Fibroblast of the conjunctiva (primary cell): ENCODE measurements at places on chromosomes 5 and 9.
A peak's percentile ranks its signal among the peaks of the same experiment; 100 is the strongest.

DNA sequence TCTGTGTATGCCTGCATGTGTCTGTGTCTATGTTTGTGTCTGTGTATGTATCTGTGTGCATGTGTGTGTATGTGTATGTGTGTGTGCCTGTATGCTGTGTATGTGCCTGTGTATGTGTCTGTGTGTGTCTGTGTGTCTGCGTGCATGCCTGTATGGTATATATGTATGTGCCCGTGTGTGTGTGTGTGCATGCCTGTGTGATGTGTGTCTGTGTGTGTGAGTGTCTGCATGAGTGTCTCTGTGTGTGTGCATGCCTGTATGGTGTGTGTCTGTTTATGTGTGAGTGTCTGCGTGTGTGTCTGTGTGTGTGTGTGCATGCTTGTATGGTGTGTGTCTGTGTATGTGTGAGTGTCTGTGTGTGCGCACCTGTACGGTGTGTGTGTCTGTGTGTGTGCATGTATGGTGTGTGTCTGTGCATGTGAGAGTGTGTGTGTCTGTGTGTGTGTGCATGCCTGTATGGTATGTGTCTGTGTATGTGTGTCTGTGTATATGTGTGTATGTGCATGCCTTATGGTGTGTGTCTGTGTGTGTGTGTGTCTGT is 137.1 kb upstream of the IRX2 start:
- no peak for DNase-seq

GRCh38 chr5:152089644-152090043 is 165.0 kb upstream of the GLRA1 start:
- DNase-seq = no peak

GRCh38 chr5:135193213-135194125 is 159.4 kb upstream of the PITX1 start:
- no peak for DNase-seq

DNA sequence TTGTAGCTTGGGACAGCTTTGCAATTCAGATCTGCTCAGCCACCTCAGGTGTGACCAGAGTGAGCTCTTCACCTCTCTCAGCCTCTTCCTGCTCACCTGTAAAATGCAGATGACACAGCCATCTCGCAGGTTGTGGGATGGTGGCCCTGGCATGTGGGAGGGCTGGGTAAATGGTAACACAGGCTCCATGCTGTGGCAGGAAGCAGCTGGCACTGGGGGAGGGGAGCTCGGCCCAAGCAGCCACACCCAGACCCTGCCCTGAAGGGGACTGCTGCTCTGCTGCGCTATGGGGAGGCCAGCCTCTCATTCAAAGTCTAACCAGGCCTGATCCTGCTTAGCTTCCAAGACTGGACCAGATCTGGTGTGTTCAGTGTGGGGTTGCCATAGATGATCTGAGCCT is 24.1 kb downstream of the PHF2 start:
- no peak for DNase-seq

DNA sequence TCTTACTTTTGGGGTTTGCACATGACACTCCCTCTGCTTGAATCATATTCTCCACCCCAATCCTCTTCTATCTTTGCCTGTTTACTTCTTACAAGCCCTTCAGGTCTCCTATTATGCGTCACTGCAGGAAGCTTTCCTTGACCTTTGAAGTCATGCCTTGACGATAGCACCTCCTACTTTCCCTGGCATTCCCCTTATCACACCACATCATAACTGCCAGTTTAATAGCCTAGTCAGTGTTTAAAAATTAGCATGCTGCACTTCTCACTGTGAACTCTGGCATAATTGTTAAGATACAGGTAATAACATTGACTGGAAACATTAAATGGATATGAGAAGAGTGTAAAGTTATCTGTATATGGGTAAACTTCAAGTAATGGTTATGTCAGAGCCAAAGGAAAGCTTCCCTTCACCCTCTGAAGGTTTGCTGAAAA is 37.1 kb upstream of the CEP120 start:
- DNase-seq = no peak

DNA sequence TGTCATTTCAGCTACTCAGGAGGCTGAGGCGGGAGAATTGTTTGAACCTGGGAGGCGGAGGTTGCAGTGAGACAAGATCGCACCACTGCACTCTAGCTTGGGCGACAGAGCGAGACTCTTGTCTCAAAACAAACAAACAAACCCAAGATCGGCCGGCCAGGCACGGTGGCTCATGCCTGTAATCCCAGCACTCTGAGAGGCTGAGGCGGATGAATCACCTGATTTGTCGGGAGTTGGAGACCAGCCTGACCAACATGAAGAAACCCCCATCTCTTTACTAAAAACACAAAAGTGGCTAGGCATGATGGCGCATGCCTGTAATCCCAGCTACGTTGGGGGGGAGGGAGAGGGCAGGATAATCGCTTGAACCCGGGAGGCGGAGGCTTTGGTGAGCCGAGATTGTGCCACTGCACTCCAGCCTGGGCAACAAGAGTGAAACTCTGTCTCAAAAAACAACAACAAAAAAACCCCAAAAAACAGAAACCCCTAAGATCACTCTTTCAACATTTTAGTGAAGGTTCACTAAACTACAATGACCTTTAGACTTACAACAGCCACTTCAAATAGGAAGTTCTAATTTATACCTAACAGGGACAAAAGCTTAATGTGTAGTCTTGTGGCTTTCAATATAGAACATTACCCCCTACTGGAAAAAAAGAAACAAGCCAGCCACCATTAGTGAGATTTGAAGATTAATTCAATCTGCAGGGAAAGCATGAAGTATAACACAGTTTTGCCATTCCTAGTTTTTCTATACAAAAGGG is 7.0 kb downstream of the HSPA9 start:
- DNase-seq = no peak

GRCh38 chr5:29702875-29703274 is 1490.6 kb upstream of the CDH6 start:
- no peak for DNase-seq

- DNase-seq = no peak
Observed at GRCh38 chr9:116693233-116693731, 6.2 kb downstream of the TRIM32 start.

GRCh38 chr9:136975644-136976043 is 1.7 kb upstream of the PTGDS start:
- DNase-seq = no peak

GRCh38 chr9:31364171-31364570 is 1020.3 kb upstream of the ACO1 start:
- no peak for DNase-seq

- DNase-seq = no peak
Observed at GRCh38 chr9:88995200-88995577, 3.9 kb downstream of the S1PR3 start.

- DNase-seq = no peak
Observed at GRCh38 chr5:117201001-117201400, 626.4 kb upstream of the SEMA6A start.

DNA sequence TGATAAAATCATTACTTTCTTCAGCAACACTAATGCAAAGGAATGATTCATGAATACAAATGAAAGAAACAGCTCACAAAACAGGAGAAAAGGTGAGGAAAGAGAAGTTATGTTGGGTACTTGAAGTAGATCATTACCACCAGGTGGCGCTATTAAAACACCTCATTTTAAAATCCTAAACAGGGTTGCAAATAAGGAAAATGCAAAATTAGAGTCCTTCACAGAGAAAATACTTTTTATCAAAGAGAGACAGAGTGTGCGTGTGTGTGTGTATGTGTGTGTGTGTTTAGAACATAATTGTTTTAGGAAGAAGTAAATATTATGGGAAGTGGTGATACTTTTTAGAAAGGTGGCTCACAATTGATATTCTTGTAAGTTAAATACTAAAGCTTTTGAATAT is 49.5 kb upstream of the CD180 start:
- peak; percentile 85 for DNase-seq

GRCh38 chr5:132561601-132562000 is 4.8 kb downstream of the RAD50 start:
- no peak for DNase-seq

DNA sequence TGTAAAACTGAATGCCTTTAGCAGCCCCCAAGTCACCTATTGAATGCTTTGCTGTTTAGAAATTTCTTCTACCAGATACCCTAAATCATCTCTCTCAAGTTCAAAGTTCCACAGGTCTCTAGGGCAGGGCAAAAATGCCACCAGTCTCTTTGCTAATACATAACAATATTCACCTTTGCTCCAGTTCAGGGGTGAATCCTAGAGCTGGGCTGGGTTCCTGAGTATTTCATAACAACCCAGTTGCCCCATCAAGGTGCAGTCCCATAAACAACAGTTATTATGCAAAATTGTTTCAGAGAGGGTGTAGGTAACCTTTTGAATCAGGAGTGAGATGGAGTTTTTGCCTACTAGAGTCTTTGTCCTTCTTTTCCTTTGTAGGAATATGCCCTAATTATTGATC is 19.0 kb upstream of the C1QTNF3 start:
- no peak for DNase-seq

DNA sequence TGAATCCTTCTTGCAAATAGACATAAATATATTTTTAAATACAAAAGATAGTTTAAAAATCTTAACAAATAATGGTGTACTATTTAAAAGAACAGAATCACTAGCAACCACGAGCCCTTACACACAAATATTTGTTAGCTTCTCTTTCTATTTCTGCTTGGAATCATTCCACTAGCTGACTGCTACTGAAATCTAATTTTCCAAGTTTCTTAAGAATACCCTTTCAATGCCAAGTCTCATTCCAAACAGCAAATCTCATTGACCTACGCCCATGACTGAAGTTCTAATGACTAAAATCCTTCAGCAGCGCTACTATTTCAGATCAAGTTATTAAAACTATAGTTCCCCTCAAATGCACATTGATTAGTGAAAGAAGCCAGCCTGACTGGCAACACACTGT is 13.2 kb upstream of the PPP1R2B start:
- DNase-seq = no peak

DNA sequence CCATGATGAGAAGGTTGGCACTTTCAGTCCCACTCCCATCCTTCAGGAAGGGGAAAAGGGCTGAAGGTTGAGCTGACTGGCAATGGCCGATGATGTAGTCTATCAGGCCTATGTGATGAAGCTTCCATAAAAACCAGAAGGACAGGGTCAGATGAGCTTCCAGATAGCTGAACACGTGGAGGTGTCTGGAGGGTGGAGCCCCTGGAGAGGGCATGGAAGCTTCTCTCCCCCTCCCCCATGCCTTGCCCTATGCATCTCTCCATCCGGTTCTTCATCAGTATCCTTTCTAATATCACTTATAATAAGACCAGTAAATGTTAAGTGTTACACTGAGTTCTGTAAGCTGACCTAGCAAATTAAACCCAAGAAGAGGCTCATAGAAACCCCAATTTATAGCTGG is 32.6 kb upstream of the SMU1 start:
- no peak for DNase-seq

- no peak for DNase-seq
Observed at GRCh38 chr5:9151684-9152427, 394.0 kb downstream of the SEMA5A start.

GRCh38 chr5:33379757-33380156 is 61.0 kb upstream of the TARS1 start:
- DNase-seq = peak; percentile 43

DNA sequence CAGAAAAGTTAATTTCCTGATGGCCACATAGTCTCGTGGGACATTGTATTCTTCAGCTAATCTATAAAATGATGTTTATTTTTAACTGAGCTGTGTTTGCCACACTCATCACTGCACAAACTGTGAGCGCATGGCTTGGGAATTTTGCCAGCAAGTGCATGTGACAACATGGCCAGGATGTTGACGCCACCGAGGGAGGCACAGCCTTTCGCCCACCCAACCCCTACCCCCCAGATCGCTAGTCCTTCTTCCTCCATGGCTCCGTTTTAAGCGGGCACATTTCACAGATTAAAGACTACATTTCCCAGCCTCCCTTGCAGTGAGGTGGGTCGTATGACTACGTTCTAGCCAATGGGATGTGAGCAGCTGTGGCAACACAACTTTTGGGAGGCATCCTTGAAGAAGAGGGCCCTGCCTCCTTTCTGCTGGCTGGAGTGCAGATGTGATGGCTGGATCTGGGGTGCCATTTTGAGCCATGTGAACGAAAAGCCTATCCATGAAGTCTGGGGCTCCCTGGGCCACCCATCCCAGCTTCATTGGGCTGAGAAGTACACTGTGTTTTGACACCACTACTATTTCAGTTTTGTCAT is 7.9 kb downstream of the NRARP start:
- no peak for DNase-seq

- DNase-seq = no peak
Observed at GRCh38 chr5:174521449-174521848, 202.9 kb upstream of the MSX2 start.

DNA sequence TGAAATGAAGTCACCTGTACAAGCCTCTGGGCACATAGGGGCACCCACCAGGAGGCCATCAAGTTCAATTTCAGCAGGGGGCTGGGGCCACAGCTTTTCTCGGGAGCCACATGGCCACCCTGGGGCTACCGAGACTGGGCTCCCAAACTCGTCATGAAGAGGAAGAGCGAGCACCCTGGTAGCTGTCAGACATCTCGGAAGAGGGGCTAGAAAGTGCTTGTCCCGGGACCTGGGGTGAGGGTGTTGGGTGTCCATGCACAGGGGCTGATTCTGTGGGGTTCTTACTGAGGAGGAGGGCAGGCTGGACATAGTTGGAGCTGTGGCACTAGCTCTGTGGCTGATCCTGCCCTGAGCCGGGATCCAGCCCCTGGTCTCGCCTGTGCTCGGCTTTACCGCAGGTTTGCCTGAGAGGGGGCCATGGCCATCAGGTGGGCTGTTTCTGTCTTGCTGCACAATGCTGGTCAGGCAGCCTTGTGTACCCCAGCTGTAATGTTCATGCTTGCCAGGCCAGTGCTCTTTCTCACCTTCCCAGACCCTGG is 70.3 kb downstream of the PHF2 start:
- DNase-seq = no peak

- DNase-seq = no peak
Observed at GRCh38 chr5:155402927-155403640, 389.5 kb downstream of the KIF4B start.

DNA sequence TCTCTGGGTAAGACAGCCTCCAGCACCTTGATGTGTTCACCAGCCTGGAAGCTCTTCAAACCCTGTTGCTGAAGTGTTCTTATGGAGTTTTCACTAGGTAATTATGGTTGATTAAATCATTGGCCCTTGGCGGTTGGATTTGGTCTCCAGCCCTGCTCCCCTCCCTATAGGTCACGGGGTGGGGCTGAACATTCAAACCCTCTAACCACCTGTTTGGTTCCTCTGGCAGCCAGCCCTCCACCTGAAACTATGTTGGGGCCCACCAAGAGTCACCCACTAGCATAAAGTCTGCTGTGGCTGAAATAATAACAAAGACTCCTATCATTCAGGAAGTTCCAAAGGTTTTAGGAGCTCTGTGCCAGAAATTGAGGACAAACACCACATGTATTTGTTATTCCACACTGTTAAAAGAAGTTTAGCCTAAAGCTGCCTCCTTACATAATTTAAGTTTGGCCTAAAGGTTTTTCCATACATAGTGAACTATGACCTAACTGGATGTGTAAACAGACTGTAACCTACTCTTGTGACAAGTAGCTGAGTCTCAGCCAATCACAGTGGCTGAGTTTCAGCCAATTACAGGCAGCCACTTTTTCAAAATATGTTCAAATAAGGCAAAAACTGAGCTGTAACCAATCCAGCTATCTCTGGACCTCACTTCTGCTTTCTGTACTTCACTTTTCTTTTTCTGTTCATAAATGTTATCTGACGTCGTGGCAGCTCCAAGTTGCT is 34.8 kb downstream of the TMEM252 start:
- DNase-seq = no peak
